Mammary epithelial cell (primary cell): ENCODE measurements at places on chromosomes 6 and 20.

GRCh38 chr6:4030669-4031068 lies 48.3 kb downstream of the FAM217A start:
- DNase-seq, result no peak

DNA sequence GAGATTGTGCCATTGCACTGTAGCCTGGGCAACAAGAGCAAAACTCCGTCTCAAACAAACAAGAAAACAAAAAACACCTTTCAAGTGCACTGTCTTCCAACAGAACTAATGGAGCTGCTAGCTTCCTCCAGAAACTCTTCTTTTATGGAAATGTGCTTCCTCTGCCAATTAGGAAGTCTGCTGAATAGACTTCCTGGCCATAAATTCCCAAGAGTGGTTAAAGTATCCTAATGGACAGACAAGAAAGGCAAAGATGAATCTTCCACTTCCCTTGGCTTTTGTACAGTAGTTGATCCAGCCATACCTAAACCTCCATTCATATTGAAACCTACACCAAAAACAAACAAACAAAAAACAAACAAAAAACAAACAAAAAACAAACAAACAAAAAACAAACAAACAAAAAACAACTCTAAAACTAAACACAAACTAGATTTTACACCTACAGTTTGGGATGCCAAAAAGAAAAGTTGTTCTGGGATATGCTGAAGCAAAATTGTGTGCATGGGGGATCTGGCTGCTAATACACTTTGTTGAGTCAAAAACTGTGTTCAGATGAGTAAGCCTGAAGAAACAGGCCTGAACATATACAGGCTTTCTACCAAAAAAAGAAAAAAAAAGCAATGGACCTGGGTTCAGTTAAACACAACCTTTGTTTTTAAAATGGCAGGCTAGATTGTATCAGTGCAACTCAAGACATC lies 59.8 kb upstream of the CARMIL1 start:
- DNase-seq, result peak; percentile 51

DNA sequence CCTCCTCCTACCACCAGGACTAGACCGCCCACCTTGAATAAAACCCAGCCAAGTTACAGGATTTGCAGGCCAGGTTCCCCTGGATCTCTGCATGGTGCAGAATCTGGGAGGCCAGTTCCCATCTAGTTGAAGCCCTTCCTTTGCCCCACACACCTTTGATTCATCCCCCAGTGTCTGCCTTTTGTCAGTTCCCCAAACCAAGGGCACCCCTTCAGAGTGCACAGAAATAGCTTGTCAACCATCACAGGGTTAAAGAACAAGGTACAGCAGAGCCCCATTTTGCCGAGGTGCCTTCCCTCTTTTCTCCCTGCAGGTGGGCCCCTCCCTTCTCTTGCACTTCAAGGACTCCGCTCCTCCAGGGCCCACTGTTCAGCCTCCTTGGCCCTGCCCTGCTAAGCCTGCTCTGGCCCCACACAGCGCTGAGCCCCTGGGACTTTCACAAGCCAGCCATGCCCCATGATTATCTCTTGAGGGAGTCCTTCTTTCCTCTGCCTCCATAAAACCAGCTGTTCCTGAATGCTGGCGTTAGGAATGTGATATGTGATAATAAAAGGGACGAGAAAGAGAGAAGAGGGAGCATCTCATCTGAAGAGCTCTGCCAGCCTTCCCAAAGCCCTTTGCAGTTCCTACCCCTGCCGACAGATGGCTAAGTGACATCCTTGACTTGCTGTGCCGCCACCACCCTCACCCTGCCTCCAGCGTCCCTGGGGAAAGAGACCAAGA lies 280.3 kb downstream of the CDC5L start:
- DNase-seq, result no peak

DNA sequence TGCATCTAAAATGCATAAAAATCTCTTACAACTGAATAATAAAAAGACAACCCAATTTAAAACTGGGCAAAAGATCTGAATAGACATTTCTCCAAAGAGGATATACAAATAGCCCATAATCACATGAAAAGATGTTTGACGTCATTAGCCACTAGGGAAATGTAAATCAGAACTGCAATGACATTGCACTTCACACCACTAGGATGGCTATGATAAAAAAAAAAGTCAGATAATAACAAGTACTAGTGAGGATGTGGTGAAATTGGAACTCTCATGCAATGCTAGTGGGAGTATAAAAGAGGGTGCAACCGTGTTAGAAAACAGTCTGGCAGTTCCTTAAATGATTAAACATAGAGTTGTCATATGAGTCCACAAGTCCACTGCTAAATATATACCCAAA lies 24.3 kb upstream of the TBX18 start:
- DNase-seq, result no peak

- DNase-seq, result no peak
Measured at GRCh38 chr6:25637211-25637610, 14.8 kb upstream of the SCGN start.

- DNase-seq, result no peak
Measured at GRCh38 chr6:104632588-104632987, 227.1 kb downstream of the HACE1 start.

DNA sequence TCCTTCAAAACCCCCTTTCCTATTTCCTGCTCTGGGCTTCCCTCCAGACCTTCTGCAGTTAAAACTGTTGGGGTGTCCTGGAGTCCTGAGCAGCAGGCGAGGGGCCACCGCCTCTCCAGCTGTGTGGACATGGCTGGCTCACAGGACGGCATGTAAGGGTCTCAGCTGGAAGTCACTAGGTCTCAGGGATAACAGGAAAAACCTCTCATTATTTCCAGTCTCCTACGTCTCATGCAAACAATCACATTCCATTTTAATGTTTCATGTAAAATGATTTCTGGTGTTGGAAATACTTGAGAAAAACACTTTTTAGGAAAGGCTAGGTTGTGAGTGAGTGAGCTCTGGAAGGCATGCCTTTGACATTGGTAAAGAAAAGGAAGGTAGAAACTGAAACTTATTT lies 158.7 kb downstream of the SCML4 start:
- DNase-seq, result no peak

- peak; percentile 83 for DNase-seq
Measured at GRCh38 chr6:32622545-32623401, 14.4 kb upstream of the HLA-DQA1 start.

DNA sequence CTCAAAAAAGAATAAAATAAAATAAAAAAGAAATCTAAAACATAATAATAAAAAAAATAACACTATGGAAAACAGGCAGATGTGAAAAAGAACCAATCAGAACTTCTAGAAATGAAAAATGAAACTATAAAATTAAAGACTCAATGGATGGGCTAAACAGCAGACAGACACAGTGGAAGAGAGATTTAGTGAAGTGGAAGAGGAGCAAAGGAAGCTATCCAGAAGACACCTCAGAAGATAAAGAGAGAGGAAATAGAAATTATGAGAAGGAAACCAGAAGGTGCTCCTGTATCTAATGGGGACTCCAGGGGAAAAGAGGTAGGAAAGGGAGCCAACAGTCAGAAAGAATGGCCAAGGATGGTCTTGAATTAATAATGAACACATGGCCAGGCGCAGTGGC lies 18.5 kb downstream of the LAMA5 start:
- no peak for DNase-seq

GRCh38 chr6:151286214-151286613 lies 46.4 kb downstream of the AKAP12 start:
- DNase-seq, result no peak

DNA sequence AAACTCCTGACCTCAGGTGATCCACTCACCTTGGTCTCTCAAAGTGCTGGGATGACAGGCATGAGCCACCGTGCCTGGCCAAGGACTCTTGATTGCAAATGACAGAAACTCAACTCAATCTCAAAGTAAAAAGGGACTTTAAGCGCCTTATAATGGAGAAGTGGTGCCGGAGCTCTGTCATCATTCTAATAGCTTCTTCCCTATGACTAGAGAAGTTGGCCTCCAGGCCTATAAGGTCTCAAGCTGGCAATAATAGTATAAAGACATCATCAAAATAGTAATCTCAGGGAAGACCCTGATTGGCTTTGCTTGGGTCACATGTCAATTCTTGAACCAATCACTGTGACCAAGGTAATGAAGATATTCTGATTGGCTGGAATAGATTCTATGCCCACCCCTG lies 8.5 kb upstream of the KIAA1755 start:
- DNase-seq, result no peak

DNA sequence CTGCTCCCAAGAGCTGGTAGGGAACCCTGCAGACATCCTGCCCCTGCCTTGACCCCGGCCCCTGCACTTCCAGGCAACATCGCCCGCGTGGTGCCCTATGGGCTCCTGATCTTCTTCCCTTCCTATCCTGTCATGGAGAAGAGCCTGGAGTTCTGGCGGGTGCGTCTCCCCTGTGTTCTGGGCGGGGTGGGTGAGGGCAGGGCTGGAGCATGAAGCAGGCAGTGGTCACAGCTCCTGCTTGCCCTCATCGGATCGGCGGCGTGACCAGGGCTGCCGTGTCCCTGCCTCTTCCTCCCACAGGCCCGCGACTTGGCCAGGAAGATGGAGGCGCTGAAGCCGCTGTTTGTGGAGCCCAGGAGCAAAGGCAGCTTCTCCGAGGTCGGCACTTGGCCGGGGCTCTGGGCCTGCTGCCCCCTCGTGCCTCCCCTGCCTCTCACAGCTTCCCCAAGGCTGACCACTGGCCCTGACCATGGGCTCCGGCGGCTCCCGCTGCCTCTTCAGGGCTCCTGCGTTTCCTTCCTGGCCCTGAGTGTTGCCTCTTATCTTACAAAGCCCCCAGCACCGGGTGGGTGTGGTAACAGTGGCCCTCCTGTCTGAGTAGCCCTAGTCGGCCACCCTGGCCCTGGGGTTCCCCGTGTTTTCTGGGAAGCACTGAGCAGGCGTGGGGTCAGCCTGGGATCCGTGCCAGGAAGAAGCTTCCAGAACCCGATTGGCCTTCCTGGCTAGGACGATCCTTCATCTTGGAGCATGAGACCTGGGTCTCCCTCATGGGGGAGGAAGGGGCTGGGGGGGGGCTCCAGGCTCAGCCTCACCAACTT lies 8.0 kb upstream of the TNFRSF6B start:
- no peak for DNase-seq

- DNase-seq, result no peak
Measured at GRCh38 chr6:116779573-116780164, 14.2 kb upstream of the FAM162B start.

DNA sequence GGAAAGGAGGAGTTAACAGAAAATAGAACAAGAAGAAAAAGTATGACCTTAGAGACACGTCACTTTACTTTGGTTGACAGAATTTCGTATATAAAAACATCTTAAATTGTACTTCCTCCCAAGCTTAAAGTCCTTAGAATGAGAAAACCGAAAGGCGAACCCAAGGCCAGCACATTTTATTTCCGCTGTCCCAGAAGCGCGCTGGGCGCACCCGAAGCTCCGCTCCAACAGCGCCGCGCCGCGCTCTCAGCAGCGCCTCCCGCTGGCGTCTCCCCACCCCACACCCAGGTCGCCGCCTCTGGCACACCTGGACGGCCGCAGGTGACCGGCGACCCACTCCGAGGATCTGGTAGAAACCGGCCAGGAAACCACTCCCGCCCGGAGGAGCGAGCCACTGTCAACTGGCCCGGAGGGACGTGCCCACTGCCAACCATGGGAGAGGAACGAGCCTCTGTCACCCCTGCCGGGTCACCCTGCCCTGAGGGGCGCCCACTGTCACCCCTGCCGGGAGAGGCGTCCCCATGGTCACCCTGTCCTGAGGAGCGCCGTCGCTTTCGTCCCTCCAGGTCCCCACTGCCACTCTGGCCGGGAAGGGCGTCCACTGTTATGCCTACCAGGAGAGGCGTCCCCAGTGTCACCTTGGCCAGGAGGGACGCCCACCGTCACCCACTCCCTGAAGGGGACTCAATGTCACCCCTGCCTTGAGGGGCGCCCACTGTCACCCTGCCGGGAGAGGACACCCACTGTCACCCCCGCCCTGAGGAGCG lies 824 bp downstream of the MPC1 start:
- peak; percentile 72 for DNase-seq

DNA sequence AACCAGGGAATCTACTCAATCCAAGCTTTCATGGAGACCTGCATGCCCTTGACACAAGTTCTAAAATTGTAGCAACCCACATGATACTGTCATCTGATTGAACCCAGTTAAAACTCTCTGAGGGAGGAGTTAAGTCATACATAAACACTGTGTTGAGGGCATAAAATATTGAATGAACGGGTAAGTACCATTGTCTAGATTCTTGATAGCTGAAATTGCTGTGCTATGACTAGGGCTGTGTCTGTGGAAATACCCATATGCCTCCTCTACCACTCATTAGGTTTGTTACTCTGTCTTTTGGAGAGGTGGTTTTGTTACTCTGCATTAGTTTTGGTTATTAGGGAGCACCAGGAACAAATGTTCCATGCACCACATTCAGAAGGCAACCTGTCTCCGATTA lies 7.6 kb downstream of the ENPP4 start:
- DNase-seq, result no peak

DNA sequence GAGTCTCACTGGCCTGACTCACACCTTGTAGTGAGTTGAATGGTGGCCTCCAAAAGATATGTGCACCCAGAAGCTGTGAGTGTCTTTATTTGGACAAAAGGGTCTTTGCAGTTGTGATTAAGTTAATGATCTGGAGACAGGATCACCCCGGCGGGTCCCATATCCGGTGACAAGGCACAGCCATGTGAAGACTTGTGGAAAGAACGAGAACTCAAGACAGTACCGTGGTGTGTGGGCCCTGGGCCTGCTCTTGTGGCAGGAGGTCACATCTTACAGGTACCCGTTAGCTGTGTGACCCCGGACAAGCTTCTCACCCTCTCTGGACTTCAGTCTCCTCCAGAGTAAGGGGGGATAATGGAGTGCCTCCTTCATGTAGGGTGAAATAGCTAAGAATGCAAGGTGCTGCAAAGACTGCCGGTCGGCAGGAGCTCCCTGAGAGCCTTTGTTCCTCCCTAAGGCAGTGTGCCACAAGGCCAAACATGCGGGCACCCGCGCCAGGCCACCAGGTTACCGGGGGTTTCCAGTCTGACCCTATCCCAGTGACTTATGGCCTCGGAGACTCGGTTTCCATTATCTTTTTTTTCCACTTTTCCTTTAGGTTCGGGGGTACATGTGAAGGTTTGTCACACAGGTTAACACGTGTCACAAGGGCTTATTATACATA lies 39.2 kb downstream of the CDH4 start:
- no peak for DNase-seq

DNA sequence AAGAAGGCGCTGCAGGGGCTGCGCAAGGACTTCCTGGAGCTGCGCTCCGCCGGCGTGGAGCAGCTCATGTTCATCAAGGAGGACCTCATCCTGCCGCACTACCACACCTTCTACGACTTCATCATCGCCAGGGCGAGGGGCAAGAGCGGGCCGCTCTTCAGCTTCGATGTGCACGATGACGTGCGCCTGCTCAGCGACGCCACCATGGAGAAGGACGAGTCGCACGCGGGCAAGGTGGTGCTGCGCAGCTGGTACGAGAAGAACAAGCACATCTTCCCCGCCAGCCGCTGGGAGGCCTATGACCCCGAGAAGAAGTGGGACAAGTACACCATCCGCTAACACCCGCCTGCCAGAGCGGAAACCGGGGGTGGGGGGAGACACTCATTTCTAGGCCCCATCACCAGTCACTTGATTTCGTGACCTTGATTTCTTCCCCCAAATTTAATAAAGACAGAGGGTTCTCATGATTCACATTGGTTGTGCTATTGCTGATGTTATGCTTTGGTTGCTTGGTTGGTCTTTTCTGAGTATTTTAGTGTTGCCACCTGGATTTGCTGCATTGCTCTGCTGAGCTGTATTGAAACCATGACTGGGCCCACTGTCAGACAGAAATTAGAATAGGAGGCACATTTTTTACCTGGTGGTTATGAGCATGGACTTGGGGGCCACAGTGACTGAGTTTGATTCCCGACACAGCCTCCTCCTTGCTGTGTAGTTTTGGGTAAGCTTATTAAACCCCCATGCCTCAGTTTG lies 1.5 kb downstream of the FAM50B start:
- DNase-seq, result no peak

- peak; percentile 94 for DNase-seq
Measured at GRCh38 chr20:57695012-57695411, 14.8 kb downstream of the PMEPA1 start.
